SJSA1 (cell line): ENCODE measurements at places on chromosomes 12 and 14. TPM values are rescaled to one million over a fixed set of nuclear protein-coding genes. Genes with fewer than 3 reads are reported as not detected.

- no peaks in the 10 kb centered on the region for H3K27me3 ChIP-seq
- peaks cover 63% of the 10 kb centered on the region for H3K4me1 ChIP-seq
- no peak overlapping the region for H3K4me3 ChIP-seq
These were observed 106.7 kb downstream of the ZFP36L1 start for GRCh38 chr14:68686205-68686465.

- no peaks in the 10 kb centered on the region for H3K27me3 ChIP-seq
- peaks cover 4% of the 10 kb centered on the region; the same call in 1 of the 2 replicates for H3K36me3 ChIP-seq
- H3K4me1 ChIP-seq, result peaks cover 9% of the 10 kb centered on the region
- DNase-seq, result no peak
- H3K27ac ChIP-seq, result no peak overlapping the region
- H3K4me3 ChIP-seq, result no peak overlapping the region
These were observed 91.7 kb downstream of the EFCAB11 start for GRCh38 chr14:89862856-89863255.

DNA sequence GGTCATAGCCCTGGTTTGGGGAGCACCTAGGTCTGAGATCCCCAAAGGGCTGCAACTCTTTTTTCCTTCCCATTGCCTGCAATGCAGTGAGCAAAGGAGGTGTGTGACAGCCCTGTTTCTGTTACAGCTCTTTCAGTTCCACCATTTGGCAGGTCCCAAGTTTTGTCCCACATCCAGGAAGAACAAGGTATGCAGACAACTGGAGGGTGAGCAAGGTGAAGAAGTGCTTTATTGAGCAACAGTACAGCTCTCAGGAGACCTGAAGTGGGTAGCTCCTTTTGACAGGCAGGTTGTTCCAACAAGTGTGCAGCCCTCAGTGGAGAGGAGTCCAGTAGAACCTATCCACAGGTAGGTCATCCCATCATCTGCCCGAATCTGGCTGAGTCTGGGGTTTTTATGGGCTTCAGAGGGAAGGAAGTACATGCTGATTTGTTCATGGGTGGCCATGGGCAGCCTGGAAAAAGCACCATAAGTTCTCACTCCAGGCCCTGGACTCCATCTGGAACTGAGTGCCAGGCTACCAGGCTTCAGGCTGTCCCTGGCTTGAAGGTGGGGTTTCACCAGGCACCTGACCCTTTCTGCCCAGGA is 62.8 kb upstream of the NAV3 start:
- H3K36me3 ChIP-seq, result no peaks in the 10 kb centered on the region
- H3K27me3 ChIP-seq, result no peaks in the 10 kb centered on the region
- no peak for DNase-seq

GRCh38 chr12:100794441-100795173 is at the start of gene ANO4:
ANO4 (plus strand) TSS chr12:100794776; CDS start chr12:100901786, 107,010 bp downstream.
- no peak within 1 kb of the TSS for H3K4me3 ChIP-seq
- H3K27ac ChIP-seq, result no peak within 1 kb of the TSS
- peaks cover 13% of the 10 kb centered on the region for H3K4me1 ChIP-seq
- peaks cover 2% of the 10 kb centered on the region for H3K27me3 ChIP-seq
- no peaks in the 10 kb centered on the region for H3K36me3 ChIP-seq
- DNase-seq, result no peak

- H3K36me3 ChIP-seq, result peaks cover 56% of the 10 kb centered on the region
- H3K27me3 ChIP-seq, result no peaks in the 10 kb centered on the region
- H3K4me3 ChIP-seq, result no peak overlapping the region
- H3K4me1 ChIP-seq, result peaks cover 7% of the 10 kb centered on the region; the same call in 1 of the 2 replicates
These were observed 14.5 kb upstream of the CCT2 start for GRCh38 chr12:69570545-69571399.

DNA sequence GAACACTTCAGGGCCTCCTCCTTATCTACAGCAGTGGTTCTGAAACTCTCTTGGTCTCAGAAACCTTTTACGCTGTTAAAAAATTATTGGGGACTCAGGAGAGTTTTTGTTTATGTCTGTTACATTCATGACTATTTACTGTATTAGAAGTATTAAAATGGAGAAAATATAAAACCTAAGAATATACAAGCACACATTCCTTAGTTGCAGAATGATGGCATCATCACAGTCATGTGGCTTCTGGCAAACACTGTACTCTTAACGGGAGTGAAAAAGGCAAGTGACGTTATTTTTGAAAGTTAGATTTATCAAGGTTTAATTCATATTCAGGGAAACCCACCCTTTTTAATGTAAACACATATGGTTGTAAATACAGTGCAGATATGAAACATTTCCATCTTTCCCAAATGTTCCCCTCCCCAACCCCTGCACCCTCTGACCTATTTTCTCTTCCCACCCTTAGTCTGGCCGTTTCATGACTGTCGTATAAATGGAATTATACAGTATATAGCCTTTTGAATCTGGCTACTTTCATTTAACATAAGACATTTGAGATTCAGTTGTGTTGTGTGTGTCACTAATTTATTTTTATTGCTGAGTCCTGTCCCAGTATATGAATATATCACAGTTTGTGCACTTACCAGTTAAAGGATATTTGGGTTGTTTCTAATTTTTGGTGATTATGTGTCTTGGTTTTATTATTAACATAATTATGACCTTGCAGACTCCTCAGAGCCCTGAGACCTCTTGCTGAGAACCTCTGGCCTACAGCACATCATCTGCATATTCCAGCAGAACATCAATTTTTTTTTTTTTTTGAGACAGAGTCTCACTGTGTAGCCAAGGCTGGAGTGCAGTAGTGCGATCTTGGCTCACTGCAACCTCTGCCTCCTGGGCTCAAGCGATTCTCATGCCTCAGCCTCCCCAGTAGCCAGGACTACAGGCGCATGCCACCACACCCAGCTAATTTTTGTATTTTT is 457.0 kb downstream of the PCNX1 start:
- no peaks in the 10 kb centered on the region for H3K27me3 ChIP-seq
- DNase-seq, result peak; percentile 38
- no peaks in the 10 kb centered on the region for H3K36me3 ChIP-seq
- no peak overlapping the region for H3K4me3 ChIP-seq
- peaks cover 32% of the 10 kb centered on the region for H3K4me1 ChIP-seq
- H3K27ac ChIP-seq, result peak overlapping the region; percentile 47

GRCh38 chr14:95889236-95889979 is 12.8 kb downstream of the TUNAR start:
- no peak for DNase-seq
- H3K27ac ChIP-seq, result no peak overlapping the region
- H3K36me3 ChIP-seq, result no peaks in the 10 kb centered on the region
- no peaks in the 10 kb centered on the region for H3K4me1 ChIP-seq
- H3K27me3 ChIP-seq, result no peaks in the 10 kb centered on the region
- H3K4me3 ChIP-seq, result no peak overlapping the region

DNA sequence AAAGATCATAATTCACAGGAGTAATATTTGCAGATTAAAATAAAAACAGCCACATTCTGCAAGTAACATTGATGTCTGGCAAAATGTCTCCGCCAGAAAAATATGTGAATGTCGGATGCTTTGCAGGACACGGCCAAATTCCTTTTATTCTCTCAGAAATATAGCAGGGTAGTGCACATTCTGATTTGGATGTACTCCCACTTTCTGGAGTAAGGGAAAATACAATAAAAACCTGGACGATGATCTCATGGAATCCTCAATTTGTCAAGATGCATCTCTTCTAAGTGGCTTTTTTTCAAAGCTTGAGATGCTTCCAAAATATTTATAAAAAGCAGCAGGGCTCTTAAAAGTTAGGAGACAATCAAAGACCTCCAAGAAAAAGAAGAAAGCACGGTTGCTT is 133.3 kb downstream of the TBX5 start:
- DNase-seq, result no peak
- no peak overlapping the region for H3K4me3 ChIP-seq
- H3K36me3 ChIP-seq, result no peaks in the 10 kb centered on the region
- H3K27me3 ChIP-seq, result peaks cover 6% of the 10 kb centered on the region; the same call in 1 of the 2 replicates
- H3K27ac ChIP-seq, result no peak overlapping the region

- H3K27me3 ChIP-seq, result no peaks in the 10 kb centered on the region
- peak overlapping the region; percentile 68 for H3K27ac ChIP-seq
- DNase-seq, result no peak
- H3K4me1 ChIP-seq, result peaks cover 26% of the 10 kb centered on the region
These were observed 11.9 kb downstream of the PRDM4 start for GRCh38 chr12:107749083-107749482.

Gene ADAM21
- 0.26 TPM in 1 of 2 replicates, not detected in the other for total RNA-seq

Gene LIN7A
- total RNA-seq, result 2.4 and 4.0 TPM in 2 replicates

Gene RPAP3
- 25.7 and 27.6 TPM in 2 replicates for total RNA-seq

Gene SMIM41
- not detected in 2 replicates for total RNA-seq

Gene CCDC85C
- 14.5 and 25.8 TPM in 2 replicates for total RNA-seq
